Omental fat pad (tissue), 4 donors: ENCODE measurements at places on chromosomes 12 and 14. TPM values are rescaled to one million over a fixed set of nuclear protein-coding genes. Genes with fewer than 3 reads are reported as not detected.

GRCh38 chr12:107377596-107378385 lies 284.4 kb upstream of the CRY1 start:
- no peak for DNase-seq

- no peak for DNase-seq
Measured at GRCh38 chr14:53620317-53620716, 336.3 kb downstream of the BMP4 start.

- no peak for DNase-seq
Measured at GRCh38 chr12:14402697-14403096, 37.2 kb downstream of the ATF7IP start.

GRCh38 chr12:39872425-39872824 lies 233.5 kb downstream of the SLC2A13 start:
- no peak for DNase-seq

DNA sequence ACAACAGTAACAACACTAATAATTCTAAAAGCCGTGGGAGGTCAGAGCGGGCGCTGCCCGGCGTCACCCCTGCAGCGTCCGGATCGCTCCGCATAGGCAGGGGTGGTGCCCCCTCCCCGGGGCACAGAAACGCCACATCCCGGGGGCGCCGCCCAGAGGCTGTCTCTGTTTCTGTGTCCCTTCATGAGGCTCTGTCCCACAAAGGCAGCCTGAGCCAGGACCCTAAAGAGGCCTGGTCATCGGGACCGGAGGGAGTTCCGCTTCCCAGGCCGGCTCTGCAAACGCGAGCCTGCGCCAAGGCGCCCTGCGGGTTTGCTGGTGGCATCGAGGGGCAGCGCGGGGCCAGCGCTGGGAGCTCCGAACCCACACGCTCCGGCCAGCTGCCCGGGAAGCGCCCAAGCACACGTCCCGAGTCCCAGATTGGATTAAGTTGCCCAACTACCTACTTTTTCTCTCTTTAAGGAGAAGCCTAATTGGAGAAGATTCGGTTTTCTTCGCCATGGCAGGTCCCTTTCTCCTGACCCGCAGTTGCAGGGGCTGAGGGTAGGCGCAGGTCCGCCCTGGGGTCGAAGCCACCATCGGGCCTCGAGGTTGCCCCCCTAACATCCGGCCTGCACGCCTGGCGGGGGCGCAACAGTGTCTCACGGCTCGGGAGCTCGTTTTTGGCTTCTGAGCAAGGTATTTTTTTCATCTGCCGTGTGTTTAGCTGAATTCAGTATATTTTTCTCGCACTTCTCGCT lies 421.7 kb downstream of the VRK1 start:
- no peak for DNase-seq

GRCh38 chr14:19920021-19920657 lies at the start of gene OR4K5:
Gene OR4K5, plus strand, starts transcription at chr14:19920607. Its CDS starts 0 bp downstream, at chr14:19920607.
- no peak for DNase-seq

GRCh38 chr14:96225745-96226151 lies 21.1 kb downstream of the BDKRB2 start:
- no peak for DNase-seq

GRCh38 chr12:23729359-23729758 lies 220.1 kb downstream of the SOX5 start:
- no peak for DNase-seq

DNA sequence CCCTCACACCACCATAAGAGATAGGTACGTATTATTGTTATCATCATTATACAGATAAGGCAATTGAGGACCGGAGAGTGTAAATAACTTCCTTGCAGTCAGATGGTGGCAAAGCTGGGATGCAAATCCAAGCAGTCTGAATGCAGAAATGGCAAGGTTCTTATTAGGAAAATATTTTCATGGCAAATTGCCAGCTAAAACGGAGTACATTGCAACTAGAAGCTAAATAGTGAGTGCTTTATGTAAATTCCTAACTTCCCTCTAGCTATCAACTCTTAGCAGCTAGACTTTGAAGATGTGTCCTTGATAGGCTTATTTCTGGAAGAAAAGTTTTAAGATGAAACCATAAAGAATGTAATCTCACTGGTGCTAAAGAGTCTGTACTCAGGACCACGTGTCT lies 323.9 kb upstream of the DIO2 start:
- no peak for DNase-seq

DNA sequence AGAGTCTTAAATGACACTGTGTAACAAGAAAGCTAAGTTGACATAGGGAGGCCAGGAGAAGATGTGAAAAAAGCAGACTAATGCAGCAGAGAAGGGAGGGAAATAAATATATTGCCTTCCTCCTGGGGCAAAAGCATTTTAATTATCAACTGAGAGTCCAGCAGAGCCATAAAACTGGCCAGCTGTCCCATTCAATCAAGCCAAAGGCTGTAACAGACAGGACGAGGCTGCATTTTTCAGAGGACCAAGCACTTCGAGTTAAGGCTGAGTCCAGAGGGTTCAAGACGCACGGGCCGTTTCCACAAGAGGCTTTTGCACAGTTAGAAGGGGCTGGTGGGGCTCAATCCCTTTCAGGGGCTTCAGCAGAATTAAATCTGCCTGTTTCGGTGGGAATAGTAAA lies 20.4 kb downstream of the MAP3K9 start:
- DNase-seq, result no peak

DNA sequence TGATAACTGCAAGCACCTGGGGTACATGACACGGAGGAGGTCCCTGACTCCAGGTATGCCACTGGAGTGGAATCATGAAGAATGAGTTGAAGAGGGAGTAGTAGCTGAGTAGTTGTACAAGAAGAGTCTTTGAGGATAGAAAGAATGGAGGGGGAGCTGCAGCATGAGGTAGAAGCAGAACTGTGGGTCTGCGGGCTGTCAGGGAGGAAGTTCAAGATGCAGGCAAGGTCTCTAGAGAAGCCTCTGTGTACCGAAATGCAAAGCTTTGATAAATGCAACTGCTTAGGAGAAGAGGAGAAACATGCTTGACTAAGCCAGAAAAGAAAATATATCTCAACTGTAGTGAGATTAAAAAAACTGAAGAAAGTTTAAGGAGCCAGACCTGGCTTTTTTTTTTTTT lies 91.5 kb downstream of the CPNE8 start:
- DNase-seq, result no peak

PTPRQ gene
- 0.47 TPM for total RNA-seq

KERA gene
- not detected for total RNA-seq

ST8SIA1 gene
- 1.6 TPM for total RNA-seq

CISTR gene
- total RNA-seq, result not detected

SDSL gene
- total RNA-seq, result 6.0 TPM
